ENCODE measurements at places on chromosomes 11 and 22.
A peak's percentile ranks its signal among the peaks of the same experiment; 100 is the strongest.

GRCh38 chr11:114187173-114187572, 109.0 kb upstream of the NNMT start:
- no peak for DNase-seq

- no peak for DNase-seq
These were observed 140.2 kb downstream of the SPATA19 start for GRCh38 chr11:133705074-133705648.

- no peak for DNase-seq
These were observed 29.4 kb upstream of the TOP3B start for GRCh38 chr22:22011964-22012363.

DNA sequence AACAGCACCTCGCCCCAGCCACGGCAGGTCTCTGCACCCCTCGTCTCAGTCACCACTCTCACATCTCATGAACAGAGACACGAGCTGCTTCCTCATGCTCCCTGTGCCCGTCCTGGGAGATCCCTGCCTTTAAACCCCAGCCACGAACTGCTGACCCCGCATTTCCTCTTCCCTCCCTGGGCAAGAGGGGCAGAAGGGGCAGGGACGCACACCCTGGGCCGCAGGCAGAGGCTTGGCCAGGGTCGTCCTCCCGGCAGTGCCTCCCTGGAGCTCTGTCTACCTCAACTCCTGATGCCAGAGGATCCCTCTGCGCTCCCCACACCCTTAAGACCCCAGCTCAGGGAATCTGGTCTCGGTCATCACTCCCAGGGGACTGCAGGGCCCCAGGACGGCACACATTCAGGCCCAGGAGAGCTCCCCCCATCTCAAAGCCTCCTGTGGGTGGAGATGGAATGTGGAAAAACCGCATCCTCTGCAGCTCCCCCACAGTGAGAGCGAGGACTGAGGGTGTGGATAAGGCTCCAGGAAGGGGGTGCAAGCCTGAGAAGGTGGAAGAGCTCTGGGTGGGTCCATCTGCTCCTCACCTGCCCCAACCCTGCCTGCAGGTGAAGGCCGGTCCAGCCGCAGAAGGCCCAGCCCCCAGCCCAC, 1.2 kb downstream of the BID start:
- no peak for DNase-seq

DNA sequence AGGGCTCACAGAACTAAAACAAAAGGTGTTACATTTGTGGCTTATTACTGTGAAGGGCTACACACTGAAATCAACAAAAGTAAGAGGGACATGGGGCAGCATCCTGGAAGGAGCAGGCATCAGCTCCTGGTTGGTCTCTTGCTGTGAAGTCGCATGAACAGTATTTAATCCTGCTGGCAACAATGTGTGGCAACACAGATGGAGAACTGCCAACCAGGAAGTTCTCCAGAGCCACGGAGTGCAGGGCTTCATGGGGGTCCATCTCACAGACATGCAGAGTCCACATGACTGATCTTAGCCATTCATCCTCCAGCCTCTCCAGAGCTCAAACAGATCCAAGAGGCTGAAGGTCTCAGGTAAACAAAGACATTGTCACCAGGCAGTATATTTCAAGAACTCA, 32.8 kb upstream of the FGF3 start:
- DNase-seq = no peak

DNA sequence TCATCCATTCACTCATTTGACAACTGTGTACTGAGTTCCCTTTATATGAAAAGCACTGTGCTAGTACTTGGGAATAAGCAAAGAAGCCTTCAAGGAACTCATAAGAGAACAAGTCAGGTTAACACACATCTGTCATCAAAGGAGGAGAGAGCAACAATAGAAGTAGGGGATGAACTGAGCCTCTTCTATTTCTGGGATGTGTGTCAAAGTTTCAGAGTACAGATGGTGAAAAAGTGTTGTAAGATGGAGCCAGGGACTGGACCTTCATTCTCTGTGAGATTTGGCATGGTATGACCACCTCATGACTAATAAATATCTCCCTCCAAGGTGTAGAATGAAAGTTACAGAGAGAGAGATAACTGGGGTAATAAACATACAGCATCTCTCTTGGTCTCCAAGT, 349.8 kb upstream of the PLET1 start:
- no peak for DNase-seq

- DNase-seq = peak; percentile 23
These were observed 27.4 kb upstream of the MALAT1 start for GRCh38 chr11:65471447-65471891.

DNA sequence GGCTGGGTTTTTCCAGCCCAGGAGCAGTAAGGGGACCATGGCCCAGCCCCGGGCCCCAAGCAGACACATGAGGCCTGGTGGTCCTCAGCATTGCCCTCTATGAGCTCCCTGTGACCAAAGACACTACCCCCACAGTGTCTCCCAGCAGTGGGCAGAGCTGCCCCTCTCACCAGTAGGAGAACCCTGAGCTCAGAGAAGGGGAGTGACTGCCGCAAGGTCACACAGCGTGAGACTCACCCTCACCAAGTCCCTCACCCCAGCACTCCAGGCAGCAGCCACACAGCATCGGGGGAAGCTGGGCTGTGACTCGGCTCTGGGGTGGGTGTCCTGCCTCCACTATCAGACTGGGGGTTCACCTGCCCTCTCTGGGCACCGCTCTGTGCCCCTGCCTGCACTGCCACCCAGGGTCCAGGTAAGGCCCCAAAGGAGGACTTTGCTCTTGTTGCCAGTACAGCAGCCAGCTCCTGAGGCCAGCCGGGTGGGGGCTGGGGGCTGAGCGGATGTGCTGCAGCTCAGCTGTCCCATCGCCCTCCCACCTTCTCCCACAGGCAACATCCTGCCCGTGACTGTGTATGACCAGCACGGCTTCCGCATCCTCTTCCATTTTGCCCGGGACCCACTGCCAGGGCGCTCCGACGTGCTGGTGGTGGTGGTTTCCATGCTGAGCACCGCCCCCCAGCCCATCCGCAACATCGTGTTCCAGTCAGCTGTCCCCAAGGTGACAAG, 7.9 kb upstream of the SH3BP1 start:
- DNase-seq = peak; percentile 61

DNA sequence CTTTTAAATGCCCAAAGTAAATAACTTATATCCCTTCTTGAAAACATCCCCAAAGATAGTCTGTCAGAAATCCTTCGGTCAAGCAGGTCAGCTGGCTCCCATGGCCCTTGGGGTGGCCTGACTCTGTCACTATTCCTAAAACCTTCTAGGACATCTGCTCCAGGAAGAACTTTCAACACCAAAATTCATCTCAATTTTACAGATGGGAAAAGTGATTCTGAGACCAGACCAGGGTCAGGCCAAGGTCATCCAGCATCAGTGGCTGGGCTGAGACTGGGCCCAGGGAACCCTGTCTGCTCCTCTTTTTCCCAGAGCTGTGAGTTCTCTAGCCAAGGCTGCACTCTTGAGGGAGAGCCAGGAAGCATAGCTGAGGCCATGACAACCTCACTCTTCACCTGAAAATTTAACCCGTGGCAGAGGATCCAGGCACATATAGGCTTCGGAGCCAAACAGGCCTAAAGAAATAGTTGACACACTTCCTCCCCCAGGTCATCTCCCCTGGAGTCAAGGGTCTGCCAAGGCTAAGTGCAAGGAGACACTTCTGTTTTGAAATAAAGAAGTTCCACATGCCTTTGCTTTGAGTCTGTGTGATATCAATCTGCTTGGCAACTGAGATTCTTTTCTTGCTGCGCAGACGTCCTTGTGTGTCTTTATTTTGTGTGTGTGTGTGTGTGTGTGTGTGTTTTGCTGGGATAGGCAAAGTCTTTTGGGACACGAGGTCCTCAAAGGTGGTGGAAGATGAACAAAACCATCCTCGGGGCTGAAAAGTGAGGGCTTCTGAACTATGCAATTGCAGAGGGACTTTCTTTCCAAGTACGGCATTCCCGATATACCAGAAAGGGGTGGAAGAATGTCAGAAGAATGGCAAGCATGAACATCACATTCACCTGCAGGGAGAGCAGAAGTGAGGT, 16.8 kb upstream of the PRG2 start:
- DNase-seq = no peak

DNA sequence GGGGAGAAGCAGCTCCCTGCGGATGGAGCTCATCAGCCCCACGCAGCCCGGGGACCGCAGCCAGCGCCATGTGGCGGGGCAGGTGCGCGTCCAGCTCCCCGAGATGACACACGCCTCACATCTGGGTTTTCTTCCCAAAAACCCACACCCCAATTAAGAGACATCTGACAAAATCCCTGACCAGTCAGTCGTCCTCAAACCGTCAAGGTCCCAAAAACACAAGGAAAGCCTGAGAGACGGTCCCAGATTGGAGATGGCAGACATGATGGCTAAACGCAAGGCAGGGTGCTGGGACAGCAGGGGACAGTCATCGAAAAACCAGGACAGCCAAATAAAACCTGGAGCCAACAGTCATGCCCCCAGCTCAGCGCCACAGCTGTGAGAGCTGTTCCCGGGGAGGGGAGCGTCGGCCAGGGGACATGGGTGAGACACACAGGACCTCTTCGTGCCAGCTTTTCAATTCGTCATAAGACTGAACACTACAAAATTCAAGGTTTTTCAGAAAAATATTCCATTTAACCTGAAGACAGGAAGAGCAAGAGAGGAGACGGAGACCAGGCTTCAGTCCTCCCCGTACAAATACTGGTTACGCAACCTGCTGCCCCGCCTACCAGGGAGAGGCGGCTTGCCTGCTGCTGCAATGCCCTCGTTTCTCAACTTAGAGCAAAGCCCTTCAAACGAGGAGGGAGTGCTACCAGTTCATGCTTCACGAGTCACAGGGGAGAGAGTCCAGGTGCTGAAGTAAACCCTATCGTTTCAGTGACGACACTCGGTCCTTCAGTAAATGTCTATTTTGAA, 10.5 kb downstream of the TOLLIP start:
- DNase-seq = no peak

- no peak for DNase-seq
These were observed 6.8 kb downstream of the OMP start for GRCh38 chr11:77109236-77110019.

DNA sequence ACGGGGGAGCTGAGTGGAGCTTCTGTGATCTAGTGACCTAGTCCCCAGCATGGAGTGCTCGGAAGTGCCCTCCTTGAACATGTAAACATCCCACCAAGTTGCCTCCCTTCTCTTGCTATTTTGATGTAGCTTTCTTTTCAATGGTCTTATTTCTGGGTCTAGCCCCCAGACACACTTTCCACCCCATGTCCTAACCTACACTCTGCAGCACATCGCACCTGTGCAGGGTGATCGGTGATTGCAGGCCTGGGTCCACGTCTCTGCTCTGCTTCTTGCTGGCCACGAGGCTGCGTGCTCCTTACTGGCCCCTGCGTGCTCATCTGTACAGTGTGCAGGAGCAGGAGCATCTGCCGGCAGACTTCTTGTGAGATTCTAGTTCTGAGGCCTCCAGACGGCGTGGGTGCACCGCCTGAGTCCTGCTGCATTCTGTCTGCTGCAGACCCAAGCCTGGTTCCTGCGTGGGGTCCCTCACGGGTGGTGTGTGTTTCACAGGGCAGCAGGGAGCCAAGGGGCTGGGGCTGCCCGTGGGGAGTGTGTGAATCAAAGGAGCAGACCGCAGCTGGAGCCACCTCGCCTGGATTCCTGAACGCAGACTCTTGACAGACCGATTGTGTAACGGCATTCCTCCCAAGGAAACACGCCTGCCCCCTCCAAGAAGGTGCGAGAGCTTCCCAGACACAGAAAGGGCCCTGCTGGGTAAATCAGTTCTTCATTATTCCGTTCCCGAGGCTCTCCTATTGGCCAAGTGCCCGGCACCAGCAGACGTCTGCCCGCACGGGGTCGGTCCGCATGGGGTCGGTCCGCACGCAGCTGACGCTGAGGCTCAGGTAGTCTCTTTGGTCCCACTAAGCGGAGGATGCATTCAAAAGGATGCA, 44.4 kb upstream of the MYEOV start:
- no peak for DNase-seq

- no peak for DNase-seq
These were observed 532.9 kb downstream of the TBC1D22A start for GRCh38 chr22:47295226-47295901.

GRCh38 chr11:11978792-11979487, 29.5 kb downstream of the DKK3 start:
- no peak for DNase-seq

- peak; percentile 66 for DNase-seq
These were observed 34.1 kb downstream of the NEU3 start for GRCh38 chr11:75022759-75023396.

DNA sequence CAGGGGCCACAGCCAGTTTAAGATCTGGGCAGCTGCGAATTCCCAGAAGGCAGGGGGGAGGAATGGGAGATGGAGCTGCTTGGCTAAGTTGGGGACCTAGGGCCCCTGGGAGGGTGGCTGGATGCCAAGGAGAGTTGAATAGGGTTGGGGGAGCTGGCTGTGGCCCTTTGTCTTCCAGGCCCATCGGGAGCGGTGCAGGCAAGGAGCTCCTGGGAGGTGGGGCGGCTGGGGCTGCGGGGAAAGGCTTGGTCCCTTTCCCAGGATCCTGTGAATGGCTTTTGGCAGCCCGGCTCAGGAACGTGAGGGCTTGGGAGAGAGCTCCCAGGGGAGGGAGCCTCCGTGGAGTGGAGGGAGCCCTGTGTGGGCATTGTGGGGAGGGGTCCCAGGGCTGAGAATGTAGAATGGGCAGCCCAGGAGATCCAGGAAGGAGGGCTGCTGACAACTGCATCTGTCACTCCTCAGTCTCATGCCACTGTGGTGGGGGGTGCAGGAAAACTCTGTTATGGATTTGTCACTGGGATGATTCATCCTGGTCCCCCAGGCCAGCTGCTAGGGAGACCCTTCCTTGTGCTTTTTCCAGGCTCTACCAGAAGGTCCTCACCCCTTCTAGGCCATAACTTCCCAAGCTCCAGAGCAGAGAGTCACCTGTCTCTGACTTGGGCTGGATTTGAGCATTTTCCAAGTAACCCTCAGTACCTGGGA, 6.0 kb downstream of the FREY1 start:
- no peak for DNase-seq

DNA sequence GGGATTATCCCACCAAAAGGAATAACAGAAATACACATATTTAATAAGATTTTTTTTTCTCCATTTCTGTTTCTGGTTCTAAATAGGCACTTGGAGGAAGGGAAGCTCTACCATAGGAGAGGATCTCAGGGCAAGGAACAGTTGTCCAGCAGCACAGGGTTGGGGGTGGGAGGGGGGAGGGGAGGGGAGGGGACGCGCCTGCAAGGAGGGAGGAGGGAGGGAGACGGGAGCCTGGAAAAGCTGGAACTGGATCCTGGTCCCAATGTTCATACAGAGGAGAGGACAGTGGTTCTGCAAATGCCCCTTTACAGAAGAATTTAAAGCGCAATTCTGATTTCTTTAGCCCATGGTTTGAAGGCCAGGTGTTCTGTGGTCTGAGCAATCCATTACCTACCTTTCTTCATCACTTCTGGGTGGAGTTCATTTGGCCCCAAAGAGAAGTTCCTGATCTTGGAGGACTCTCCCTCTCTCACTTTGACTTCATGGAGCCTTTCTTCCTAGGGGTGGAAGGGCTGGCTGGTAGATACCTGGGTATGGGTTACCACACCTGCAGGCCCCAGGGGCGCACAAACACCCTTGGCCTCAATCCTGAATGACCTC, 348.9 kb upstream of the NCAM1 start:
- DNase-seq = no peak
